ENCODE measurements at places on chromosomes 1 and 21.

GRCh38 chr1:203660069-203660468, 33.4 kb downstream of the ATP2B4 start:
- no peak for DNase-seq

GRCh38 chr1:245079021-245079609, 75.7 kb upstream of the KIF26B start:
- DNase-seq, result no peak

GRCh38 chr1:113303267-113303666, 87.0 kb upstream of the MAGI3 start:
- no peak for DNase-seq

GRCh38 chr1:39082811-39083576, 56.8 kb downstream of the NDUFS5 start:
- DNase-seq, result no peak

DNA sequence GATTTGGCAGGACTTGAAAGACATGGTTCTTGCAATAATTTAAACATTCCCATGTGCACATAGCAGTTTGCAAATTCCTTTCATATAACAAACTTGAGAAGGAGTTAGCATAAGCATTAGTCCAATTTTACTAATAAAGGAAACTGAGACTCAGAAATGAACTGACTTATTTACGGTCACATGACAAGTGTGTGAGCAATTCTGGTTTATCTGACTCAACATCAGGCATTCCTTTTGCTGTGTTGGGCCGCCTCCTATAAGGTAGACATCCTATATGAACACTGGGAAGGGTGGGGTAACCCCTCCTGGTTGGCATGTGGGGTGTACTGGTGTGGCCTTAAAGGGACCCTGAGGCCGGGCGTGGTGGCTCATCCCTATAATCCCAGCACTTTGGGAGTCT, 8.5 kb upstream of the CPT2 start:
- DNase-seq, result no peak

GRCh38 chr1:9112961-9113880, 15.7 kb downstream of the GPR157 start:
- DNase-seq, result peak; percentile 20

GRCh38 chr21:26080211-26080610, 90.4 kb downstream of the APP start:
- no peak for DNase-seq

DNA sequence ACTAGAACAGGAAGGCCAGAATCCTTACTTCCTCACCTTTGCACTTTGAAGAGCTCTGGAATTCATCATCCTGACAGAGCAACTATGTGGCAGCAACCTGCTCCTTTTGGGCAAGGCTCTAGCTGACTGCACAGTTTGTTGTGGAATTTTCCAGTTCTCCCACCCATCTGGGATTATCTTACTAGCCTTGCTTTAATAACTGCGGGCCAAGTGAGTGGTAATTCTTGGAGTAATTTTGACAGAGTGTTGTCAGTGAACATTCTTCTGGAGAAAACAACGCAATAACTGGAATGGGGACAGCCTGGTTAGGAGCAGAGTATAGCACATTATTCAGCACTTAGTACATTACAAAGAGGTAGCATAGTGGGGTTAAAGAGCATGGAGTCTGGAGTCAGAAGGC, 75.3 kb downstream of the NTMT2 start:
- no peak for DNase-seq

GRCh38 chr1:231035799-231036198, 4.3 kb downstream of the FAM89A start:
- DNase-seq, result no peak

- no peak for DNase-seq
Measured at GRCh38 chr21:38013741-38014140, 97.5 kb upstream of the KCNJ6 start.

DNA sequence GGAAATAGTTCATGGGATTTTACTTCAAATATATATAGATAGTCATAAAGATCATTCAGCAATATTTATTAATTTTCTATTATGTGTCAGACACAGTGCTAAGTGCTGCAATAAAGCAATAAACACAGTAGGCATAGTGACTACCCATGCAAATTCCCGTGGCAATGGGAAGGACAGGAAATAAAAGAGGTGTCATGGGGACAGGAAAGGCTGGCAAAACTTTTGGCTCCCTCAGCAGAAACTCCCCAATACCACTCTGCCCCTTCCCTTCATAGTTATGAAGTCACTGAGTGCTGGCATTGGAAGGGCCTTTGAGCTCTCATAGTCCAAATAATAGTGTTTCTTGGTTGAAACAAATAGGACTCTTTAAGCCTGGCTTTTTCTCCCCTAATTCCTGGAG, 104.4 kb upstream of the DPT start:
- DNase-seq, result no peak

- no peak for DNase-seq
Measured at GRCh38 chr1:192766009-192766625, 42.7 kb upstream of the RGS2 start.

DNA sequence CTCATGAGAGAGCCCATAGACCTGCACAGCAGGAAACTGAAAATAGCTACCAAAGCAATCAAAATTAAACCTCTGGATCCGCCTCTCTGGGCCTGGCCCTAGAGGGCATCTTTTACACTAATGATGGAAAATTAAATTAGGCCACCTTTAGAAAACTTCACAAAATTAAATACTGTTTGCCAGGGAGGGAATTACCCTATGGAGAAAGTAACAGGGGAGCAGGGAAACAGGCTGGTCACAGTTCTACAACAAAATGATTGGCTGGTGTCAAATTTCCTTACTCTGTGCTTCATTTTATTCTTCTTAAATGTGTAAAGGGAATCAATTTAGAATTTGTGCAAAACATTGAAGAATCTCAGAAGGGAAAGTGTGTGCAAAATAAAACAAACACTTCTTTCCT, 62.4 kb downstream of the SPATA46 start:
- DNase-seq, result no peak

DNA sequence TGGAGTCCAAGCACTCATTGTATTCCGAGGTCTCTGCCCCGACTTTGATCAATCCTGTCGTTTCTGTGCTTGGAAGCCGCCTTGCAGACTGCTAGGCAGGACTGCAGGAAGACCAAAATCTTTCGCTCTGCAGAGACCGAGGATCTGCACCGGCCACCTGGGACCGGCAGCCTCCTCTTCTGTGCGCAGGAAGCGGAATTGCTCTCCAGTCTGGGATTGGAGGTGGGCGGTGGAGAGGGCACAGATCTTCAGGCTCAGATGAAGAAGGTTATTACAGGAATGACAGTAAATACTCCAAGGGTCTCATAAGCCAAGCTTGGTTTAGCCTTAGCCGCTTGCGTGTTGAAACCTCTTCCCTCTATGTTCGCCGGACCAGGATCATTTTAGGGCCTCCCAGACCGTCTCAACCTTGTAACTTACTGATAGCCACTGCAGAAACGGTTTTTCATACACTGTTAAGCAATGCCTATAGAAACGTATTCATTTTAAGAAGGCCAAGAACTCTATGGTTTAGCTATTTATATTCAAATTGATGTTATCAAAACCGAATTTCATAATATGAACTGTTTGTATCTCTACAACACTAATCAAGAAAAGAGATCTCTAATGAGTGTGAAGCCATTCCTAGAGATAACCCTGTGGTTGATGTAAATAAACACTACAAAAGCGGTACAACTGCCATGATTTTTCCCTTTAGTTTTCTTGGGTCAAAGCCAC, 1.1 kb downstream of the MIA3 start:
- peak; percentile 31 for DNase-seq

DNA sequence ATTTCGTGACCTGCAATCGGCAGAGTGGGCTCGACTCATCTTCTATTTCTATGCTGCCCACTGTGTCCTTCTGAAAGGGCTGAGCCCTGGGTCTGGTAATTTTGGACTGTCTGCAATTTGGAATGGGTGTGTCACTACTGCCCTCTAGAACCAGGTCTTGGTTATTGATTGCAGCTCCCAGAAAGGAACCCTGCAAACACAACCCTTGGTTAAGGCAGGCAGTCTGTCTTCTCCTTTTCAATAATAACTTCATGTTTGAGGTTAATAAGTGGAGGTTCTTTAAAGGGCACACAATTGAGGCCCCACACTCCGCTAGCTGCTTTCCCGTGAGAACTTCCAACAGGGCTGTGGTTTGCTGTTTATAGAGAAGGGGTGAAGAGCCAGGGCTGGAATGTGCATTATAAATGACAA, 79.9 kb upstream of the LYST start:
- DNase-seq, result no peak

DNA sequence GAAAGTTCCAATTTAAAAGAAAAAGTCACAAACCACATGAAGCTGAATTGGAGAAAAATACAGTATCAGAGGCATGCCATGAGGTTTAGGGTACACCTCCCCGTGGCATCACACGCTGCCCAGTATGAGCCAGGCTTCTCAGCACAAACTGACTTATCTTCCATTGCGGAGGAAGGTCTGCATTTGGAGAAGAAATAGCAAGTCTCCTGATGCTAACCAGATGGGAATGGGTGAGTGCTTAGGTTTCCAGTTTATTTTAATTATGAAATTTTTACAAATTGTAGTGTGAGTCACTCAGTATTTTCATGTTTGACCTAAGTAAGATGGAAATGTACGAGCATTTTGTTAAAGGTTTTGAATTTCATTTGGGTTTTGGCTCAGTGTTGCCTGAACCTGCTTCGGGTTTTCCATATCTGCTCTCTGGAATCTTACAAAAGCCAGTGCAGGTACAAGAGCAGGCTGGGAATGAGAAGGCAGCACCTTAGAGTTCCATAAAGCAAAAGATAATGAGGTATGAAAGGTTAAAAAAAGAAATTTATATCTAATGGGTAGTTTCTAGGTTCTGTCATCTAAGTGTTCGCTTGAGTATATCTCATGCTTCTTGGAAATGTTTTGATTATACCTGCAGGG, 213.9 kb downstream of the PATJ start:
- no peak for DNase-seq

Data from activated CD4-positive, alpha-beta T cell treated with anti-CD3 and anti-CD28 coated beads for 48 hours (primary cell).